AG08395 (cell line): ENCODE measurements at places on chromosomes 2 and 18.
A peak's percentile ranks its signal among the peaks of the same experiment; 100 is the strongest.

- peak; percentile 34 for DNase-seq
These were observed 68.9 kb downstream of the EPAS1 start for GRCh38 chr2:46365913-46366667.

DNA sequence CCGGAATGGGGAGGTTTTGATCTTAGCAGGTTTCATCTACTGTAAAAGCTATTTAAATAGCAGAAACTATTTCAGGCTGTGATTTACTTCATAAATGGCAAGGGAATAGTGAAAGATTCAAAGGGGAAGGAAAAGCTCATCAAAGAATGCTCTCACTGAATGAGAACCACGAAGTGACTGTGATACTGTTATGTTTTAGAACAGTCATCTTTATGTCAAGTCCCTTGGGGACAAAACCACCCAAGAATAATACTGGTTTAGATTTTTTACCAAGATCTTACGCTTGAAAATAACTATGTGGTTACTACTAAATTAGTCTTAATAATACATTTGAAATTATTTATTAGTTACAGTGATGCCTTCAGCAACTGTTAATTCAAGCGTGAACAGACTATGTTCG, 28.1 kb downstream of the FARSB start:
- no peak for DNase-seq

- no peak for DNase-seq
These were observed 1195.7 kb upstream of the ZEB2 start for GRCh38 chr2:145715601-145716000.

GRCh38 chr2:205593891-205594290, 88.4 kb upstream of the NRP2 start:
- no peak for DNase-seq

DNA sequence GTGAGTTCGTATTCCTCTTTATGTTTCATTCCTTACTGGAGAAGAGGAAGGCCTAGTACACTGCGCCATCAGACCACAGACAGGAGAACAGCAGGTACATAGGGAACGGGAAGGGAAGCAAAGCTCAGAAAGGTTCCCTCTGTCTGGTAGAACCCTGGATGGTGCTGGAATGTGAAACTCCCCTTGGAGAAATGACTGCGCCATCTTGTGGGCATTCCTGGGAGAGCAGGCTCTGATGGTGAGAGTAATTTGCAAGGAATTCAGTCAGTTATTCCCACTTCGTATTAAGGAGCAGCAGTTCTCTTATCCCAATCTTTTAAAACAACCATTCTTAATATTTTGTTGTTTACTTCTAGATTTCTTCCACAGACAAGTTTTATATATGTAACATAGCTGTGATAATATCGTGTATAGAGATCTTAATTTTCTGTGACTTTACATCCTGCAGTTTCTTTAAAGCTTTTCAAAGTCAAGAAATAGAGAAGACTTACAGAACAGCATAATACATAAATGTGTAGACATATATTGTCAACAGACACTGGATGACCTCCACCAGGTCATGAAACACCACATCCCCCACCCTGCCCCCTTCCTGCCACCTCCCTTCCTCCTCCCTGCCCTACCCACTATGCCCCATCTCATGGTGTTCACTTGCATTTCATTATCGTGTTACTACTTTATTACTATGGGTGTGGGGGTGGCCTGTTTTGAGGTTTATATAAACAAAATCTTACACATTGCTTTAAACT, 83.9 kb downstream of the ARHGEF4 start:
- DNase-seq: peak; percentile 73

DNA sequence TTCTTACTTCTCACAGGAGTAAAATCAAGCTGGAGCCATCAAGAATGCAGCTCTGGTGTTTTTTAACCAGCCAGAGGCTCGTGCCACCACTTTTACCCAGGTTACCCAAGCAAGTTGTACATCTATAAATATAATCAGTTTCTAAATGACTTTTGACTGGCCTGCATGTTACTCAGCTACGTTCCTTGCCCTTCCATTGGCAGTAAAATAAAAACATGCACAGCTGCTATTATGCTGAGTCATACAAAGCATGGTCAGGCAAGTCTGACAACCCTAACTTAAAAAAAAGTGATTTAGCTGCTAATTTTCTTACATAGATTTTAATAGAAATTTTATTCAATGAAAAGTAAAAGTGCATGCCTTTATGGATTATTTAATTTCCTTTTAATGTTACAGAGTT, 111.7 kb upstream of the CSRNP3 start:
- DNase-seq: peak; percentile 36

- no peak for DNase-seq
These were observed 19.5 kb downstream of the TRAF3IP1 start for GRCh38 chr2:238339814-238340213.

DNA sequence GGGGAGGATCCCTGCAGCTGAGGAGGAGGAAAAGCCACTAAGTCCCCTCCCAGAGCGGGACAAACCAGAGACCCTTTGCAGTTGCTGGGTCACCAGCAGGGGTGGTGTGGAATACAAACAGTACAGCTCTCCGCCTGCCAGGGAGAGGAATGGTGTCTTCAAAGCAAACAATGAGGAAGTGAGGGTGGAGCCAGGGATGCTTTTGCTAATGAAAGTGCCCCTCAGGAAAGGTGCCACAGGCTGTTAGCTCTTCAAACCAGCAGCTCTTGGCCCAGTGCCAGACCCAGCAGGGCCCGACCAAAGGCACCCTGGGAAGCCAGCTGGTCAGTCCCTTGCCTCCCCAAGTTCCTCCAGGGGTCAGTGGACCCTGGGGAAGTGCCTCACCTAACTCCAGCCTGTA, 102.8 kb downstream of the HIBCH start:
- no peak for DNase-seq

DNA sequence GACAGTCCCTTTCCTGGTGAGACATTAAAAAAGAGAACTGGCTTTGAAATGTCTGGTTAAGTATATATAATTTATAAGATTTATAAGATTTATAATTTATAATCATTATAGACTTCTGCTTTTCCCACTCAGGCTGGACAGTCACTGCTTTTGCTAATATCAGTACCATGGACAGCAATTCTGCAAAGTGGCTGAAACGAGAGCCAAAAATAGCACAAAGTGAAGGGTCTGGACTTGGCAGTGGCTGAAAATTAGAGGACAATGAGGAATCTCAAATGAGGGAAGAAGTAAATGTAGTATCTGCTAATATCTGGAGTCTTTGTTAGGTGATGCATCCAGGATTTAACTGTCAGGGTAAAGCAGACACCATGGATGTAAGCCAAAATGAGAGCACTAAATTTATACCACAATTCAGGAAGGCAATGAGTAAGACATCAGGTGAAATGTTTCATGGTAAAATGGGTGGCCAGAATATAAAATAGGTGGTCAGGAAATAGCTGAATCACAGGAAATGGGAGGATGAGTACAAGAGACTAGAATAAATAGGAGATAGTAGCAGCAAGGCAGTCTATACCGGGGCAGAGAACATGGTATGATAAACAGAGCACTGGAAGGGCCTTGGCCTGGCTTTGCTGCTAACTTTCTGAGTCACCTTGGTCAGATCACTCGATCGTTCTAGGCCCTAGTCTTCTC, 39.6 kb upstream of the BOD1L2 start:
- peak; percentile 25 for DNase-seq

- DNase-seq: no peak
These were observed 216.0 kb downstream of the ANKRD30B start for GRCh38 chr18:14964002-14964401.

DNA sequence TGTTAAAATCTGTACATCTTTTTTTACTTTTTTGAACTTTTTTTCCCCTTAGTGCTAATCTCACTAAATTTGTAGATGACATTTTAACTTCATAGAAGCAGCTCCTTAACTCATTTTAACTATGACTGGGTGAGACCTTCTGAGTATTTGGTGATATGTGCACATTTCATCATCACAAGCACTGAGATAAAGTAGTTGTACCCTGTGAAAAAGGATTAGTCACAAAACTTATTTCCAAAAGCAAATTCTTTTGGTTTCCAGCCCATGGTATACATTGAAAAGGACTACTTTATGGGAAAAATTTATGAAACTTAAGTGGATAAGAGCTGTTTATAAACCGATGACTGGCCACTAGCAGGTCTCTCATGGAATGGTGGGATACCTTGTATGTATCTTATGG, 581.5 kb downstream of the PLCL1 start:
- no peak for DNase-seq

- DNase-seq: peak; percentile 43
These were observed 1.0 kb downstream of the AGAP1 start for GRCh38 chr2:235494716-235495372.

GRCh38 chr2:84527137-84528129, 11.1 kb downstream of the DNAH6 start:
- no peak for DNase-seq

DNA sequence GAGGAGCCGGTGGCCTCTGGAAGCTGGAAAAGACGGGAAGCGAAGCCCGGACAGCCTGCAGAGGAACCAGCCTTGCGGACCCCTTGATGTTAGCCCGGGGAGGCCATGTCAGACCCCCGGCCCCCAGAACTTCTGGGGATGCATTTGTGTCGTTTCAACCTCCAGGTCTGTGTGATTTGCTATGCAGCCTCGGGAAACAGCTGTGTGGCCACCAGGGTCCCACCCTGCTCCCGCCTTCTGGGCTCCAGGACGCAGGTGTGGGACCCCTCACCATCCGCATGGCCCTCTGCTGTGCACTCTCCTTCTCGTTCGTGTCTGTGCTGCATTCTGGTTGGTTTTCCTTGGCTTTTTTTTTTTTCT, 13.3 kb downstream of the NEU4 start:
- DNase-seq: no peak

DNA sequence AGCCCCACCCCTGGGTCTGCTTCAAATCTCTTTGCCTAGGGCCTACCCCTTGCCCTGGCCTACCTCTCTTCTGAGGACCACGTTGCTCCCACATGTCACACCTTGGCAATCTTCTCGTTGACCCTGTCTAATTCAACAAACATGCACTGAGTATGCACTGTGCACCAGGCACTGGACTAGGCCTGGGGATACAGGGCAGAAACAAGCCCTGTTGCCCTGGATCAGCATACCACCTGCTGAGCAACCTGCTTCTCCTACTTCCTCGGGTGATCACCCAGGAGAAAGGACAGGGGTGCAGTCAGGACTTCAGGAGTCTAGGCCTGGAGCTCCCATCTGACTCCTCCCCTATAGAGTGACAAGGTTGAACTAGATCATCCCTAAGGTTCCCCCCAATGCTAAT, 9.7 kb downstream of the WNT10A start:
- no peak for DNase-seq

- DNase-seq: no peak
These were observed 270.7 kb downstream of the SRBD1 start for GRCh38 chr2:45340318-45340717.

DNA sequence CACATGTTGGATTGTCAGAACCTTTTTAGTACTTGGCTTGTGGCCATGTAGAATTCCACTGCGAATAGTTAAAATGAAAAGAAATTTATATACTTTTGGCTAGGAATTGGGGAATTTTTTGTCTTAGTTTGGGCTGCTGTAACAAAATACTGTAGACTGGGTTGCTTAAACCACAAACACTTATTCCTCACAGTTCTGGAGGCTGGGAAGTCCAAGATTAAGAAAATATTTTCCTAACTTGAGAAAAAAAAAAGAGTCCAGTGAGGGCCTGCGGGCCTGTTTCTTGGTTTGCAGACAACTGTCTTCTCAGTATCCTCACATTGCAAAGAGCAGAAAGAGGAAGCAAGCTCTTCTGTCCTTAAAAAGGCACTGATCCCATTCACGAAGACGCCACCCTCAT, 81.9 kb downstream of the CD226 start:
- no peak for DNase-seq

DNA sequence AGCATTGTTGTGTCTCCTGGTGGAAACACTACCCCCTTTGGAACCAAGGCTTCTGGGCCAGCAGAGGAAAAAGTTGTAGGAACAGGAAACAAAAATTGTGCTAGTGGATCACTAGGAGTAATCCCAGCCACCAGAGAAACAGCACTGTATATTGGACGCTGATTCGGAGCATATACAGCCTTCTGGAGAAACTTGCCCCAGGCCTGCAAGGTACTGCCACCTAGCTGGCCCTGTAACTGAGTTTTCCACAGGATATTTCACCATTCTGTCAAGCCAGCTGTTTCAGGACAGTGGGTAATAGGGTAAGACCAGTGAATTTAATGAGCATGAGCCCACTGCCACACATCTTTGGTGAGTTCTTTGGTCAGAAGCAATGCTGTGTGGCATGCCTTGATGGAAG, 25.1 kb upstream of the EMILIN2 start:
- no peak for DNase-seq

DNA sequence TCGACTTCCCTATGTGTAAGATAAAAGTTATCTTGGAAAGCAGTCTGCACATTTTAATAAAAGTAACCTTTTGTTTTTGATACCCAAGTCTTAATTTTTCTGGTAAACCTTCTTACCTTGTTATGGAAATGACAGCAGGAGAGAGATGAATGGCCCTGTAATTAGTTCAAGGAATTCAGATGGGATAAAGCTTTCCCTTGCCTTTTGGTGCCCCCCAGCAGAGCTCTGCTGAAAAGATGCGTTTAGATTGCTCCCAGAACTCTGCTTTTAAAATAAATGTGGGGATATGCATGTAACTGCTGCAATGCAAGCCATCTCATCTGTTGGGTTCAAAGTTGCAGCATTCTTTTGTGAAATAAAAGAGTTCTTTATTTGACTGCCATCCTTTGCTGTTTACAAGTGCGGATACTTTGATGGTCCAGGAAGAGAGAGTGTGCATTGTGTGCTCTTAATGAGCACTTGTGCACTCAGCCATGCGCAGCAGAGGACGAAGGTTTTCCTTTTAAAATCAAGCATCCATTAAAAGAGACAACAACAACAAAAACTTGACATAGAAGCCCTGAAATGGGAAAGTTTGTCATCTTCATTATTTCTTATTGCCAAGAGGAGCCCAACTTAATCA, 176.7 kb upstream of the ST6GAL2 start:
- no peak for DNase-seq

DNA sequence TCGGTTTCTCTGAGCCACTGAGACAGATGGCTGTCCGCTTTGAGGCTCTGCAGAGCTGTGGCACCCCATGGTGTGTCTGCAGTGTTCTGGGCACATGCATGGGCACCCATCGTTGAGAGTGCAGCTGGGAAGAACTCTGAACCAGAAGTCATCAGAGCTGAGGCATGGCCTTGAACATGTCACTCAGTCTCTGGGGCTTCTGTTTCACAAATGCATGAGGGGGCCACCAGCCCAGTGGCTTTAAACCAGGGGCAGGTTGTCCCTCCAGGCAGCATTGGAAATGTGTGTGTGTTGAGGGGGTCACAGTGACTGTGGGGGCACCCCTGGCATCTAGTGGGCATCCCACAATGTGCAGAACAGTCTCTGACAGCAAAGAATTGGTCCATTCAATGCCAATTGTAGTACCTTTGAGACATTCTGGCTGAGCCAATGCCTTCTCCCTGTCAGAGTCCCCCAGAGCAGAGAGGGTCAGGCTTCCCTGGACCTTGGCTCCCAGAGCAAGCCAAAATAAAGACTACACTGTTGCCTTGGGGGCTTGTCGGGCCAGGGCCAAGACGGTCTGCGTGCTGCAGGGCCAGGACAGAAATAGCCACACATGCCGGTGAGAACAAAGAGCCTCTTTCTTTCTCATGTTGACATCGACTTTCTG, 9.3 kb upstream of the PSMD1 start:
- DNase-seq: no peak

- DNase-seq: peak; percentile 45
These were observed 28.6 kb downstream of the PLA2R1 start for GRCh38 chr2:160033732-160034392.
